Hippocampal formation (tissue), 2 donors: ENCODE measurements at places on chromosomes 4 and X.

DNA sequence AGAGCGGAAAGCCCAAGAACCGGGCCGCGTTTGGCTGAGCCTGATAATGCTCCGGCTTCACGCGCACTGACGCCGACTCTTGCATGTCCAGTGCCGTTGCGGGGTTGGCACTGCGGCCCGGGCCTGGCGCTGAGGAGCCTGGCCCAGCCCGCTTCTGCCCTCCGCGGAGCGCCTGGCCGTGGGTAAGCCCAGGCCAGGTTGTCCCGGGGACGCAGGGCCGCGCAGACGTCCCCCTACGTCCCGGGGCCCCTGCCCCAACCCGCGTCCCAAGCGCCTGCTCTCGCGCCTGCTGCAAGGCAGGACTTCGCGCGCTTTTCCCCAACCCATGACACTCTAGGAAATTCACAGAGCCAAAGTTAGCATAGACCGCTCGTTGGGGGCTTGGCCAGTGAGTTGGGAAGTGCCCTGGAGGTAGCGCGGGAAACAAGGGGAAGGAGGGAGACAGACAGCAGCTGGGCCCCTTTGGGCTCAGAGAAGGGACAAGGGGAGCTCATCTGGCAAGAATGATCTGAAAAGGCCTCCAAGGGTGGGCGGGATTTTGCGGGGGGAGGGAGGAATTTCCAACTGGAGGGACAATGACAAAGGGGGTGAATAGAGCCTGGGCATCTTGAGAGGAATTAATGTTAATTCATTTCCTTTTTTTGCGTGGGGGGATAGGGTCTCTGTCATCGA lies 665 bp upstream of the LRPAP1 start:
- DNase-seq, result no peak

DNA sequence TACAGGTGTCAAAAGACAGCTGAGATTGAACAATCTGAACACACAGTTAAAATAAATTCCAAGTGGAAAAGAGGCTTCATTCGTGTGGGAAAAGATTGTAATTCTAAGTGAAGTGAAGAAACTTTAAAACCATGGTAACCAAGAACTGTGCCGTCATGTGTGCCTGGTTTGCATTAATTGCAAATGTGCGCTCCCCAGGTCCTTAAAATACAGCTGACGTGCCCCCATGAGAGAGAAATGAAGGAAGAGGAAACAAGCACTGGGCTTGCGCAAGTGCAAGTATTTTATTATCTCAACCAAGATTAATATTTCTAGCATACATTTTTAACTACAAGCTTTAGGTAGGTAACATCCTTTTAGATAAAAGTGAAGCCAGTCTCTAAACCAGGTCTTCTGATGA lies 92.5 kb downstream of the PARM1 start:
- DNase-seq, result no peak

- no peak for DNase-seq
These were observed 659.4 kb downstream of the PCDH19 start for GRCh38 chrX:99750721-99751120.

DNA sequence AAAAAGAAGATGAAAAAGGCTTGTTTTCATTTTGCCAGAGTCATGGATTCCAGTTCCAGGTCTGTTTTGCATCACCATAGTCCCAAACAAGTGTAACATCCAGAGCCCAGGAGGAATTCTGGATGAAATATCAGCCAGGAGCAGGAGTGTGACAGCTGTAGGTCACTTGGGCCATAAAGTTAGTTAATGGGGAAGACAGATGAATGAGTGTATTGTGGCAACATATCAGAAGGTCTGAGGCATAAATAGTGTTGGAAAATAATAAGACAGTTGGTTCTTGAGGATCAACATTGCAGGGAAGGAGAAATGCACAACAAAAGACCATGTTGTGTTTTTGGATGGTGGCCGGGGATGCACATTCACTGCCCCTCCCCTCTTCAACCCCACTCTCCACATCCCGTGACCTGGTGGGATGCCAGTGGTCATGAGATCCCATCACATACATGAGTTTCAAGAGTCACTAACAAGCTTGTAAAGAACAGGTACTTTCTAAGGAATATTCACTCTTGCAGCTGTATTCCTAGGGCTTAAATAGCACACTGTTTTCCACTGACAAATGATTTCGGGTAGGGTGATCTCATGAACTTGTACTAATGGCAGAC lies 83.1 kb upstream of the IGFBP7 start:
- DNase-seq, result no peak

- DNase-seq, result no peak
These were observed 85.9 kb upstream of the PAK3 start for GRCh38 chrX:111010111-111010510.

GRCh38 chrX:139246295-139246694 lies 284.2 kb upstream of the F9 start:
- no peak for DNase-seq

DNA sequence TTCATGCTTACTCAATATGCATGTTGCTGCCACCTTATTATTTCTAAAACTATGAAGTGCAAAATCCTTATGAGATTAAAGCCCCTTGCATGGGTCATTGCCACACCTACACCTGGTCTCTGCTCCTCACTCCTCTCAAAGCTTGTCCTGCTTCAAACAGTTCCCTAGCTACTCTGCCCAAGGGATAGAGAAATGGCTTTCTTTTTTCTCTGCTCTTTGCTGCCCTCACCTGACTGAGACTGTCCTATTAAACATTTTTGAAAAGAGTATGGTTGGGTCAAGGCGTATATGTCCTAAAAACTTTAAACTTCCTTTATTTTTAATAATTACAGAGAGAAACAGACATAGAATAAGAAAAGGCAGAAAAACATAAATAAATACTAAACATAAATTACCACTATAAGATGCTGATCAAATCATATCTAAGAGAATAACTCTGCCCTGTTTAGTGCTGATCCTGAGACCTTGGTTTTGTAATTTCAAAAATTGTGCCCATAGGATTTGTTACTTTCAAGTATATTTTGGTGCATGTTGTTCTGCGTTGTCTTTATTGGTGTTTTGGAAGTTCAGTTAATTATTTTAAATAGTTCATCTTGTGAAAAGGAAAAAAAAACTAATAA lies 704.9 kb upstream of the PABPC4L start:
- no peak for DNase-seq

GRCh38 chrX:121365572-121366161 lies 318.3 kb downstream of the GLUD2 start:
- DNase-seq, result no peak

GRCh38 chr4:61182915-61183314 lies 17.2 kb upstream of the ADGRL3 start:
- DNase-seq, result no peak

GRCh38 chr4:22719218-22719617 lies 26.5 kb downstream of the GBA3 start:
- DNase-seq, result no peak
